ENCODE measurements at places on chromosomes 4 and X.
A peak's percentile ranks its signal among the peaks of the same experiment; 100 is the strongest.

- DNase-seq, result no peak
Observed at GRCh38 chr4:114924311-114924710, 189.1 kb downstream of the NDST4 start.

GRCh38 chr4:7351014-7351413, 83.7 kb downstream of the PSAPL1 start:
- no peak for DNase-seq

GRCh38 chr4:176789955-176790354, 2.8 kb downstream of the VEGFC start:
- DNase-seq, result peak; percentile 57

- no peak for DNase-seq
Observed at GRCh38 chr4:138734746-138735145, 280.8 kb upstream of the NOCT start.

DNA sequence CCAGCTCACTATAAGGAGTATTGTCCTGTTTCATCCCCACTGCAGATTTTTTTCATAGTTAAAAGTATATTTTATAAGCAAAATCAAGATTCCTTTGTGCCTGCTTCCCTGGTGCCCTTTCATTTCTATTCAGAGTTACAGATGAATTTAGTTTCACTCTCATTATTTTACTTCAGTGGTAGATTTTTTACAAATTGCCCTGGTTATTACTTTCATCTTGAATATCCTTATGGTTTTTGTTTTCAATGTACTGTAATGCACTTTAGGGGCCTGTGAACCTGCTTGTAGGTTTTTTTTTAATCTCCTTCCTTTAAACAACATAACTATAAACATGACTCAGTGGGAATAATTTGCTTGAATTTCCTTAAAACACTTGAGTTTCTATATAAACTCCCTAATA, 126.8 kb downstream of the GPR143 start:
- no peak for DNase-seq

DNA sequence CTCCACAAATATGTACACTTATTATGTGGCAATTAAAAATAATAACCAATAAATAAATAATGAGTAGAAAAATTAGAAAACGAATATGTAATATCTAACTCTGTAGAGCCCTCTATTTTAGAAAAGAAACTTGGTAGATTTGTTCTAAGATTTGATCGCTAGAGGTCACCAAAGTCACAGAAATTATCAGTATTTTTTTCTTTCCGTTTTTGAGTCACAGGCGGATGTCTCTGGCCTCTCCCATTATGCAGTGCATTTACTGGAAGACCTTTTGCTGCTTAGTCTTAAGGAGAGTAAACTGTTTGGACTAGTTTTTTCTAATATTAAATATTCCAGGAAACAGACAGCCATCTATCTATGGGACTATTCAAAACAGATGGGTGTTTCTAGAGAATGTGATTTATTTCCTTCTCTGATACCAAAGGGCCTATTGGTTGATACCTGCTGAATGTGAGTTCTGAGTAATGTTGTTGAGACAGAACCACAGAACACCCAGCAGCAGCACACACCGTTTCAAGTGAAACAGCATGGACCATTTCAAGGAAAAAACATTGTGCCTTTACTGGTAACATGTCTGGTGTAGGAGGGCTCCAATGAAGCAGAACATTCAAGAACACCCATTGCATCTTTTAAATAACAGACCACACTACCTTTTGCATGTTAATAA, 34.0 kb upstream of the GYPA start:
- peak; percentile 36 for DNase-seq

- DNase-seq, result no peak
Observed at GRCh38 chrX:20437683-20438082, 171.0 kb upstream of the RPS6KA3 start.

DNA sequence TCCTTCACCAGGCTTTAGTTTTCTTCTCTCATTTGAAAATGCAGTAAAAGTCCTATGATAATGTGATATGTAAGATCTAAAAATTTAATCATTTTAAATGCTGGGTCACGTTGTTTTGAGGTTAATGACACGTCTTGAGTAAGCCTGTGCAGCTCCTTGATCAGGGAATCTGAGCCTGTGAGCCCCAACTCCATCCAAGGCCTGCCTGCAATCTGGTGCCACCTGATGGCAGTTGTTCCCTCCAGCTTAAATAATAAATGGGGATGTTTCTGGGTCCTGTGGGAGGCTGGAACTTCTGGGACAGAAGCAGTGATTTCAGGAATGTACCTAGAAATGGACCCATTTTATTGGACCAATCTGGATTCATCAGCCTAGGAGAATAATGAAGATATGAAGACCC, 455.4 kb upstream of the ADGRL3 start:
- DNase-seq, result no peak

DNA sequence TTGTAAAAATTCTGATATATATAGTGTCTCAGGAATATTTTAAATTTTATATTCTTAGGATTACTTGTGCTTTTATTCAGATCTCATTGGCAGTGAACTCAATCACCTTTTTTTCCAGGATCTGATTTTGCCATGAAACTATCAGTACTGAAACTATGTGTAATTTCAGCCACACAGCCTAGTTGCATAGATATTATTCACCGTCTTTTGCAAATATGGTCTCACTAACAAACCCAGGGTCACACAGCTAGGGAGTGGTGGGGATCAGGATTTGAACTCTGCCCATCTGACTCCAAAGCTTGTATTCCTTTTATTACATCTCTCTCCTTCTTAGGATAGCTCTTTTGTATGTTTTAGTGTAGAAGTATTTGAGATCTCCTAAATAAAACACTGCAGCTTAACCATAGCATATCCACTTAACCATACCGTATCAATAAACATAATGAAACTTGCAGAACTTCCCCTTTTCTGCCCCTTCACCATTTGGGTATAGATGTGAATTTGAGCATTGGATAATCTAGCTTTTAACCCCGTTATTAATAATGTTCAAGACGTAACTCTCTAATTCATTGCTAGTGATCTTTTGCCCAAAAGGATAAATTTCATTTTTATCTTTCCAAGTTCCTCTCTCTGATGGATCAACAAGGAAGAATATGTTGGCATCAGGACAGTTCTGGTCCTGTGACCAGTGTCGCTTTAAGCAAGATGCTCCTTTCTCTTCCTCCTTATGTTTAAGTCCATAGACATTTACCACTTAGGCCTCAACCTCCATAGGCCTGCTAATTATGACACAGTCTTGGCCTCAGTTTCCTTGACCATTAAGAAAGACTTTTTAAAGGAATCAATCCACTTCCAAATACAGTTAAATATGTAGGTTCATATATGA, 74.6 kb downstream of the RAPGEF2 start:
- DNase-seq, result no peak

DNA sequence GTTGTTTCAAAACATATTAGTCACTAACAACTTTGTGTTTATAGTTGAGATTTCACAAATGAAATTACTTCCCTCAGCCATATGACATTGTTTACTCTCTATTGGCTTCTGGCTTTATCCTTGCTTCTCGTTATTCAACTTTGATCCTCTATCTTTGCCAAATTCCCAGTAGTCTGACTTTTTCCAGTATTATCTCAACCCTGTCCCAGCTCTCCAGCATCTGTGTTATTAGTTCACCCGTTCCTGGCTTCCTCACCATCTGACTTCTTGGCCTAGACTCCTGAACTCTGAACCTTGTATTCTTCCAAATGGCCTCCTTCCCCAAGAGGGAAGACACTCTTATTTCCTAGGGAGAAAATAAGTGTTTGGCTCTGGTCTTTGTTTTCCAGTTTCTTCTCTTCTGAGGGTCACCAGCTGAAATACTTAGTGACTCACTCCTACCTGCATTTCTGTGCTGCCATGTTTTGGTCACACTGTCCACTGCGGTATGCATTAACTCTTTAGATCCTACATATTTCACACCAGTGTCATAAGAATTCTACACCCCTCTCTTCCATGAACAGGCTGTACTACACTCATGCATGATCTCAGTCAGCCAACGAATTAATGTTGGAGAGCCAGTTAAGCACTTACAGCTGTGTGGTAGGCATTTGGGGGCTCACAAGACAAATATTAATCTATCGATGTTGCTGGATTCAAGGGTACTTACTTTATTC, 17.0 kb upstream of the ARHGAP24 start:
- DNase-seq, result no peak

- no peak for DNase-seq
Observed at GRCh38 chr4:146508229-146508939, 13.4 kb downstream of the SLC10A7 start.

GRCh38 chr4:86837691-86838503, 11.3 kb downstream of the SLC10A6 start:
- no peak for DNase-seq

DNA sequence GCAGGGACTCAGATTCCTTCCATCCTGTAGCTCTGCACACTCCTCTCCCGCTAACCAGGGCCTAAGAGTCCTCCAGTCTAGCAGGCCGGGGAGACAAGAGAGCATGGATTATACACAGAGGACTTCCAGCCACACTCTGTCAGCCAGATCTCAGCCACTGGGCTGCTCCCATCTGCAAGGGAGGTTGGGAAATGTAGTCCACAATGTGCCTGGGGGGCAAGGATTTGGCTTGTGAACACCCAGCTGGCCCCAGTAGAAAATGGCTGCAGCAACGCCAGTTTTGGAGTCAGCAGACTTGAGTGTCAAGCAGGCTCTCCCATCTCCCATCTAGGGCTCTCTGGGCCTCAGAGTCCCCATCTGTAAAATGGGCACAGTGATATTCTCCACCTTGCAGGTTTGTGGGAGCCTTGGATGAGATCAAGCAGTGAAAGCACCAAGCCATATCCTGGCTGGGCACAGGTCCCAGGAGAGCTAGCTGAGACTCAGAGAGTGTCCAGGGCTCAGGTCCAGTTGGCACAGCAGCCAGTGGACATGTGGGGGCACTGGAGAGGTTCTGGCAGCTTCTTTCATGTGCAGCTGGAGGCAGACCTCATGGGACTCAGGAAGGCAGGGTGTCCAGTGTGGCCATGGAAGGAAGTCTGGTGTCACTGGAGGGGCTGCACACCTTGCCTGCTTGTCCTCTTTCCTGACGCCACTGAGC, 14.6 kb downstream of the PSAPL1 start:
- no peak for DNase-seq

DNA sequence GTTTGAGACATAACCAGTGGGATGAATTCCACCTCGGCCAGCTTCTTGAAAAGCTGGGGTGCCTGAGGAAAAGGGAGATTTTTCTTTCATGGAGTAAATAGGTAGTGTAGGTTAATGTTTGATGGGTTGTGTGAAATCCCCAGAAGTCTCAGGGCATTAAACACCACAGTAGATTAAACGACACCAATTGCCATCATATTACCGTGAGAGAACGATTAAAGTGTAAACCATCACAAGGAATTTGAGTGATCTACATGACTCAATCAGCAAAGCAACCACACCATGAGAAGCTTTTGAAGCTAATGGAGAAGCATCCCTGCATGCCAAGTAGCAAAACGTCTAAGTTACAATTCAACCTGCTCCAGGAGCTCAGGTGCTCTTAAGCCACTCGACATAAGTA, 322.5 kb upstream of the GATB start:
- no peak for DNase-seq

DNA sequence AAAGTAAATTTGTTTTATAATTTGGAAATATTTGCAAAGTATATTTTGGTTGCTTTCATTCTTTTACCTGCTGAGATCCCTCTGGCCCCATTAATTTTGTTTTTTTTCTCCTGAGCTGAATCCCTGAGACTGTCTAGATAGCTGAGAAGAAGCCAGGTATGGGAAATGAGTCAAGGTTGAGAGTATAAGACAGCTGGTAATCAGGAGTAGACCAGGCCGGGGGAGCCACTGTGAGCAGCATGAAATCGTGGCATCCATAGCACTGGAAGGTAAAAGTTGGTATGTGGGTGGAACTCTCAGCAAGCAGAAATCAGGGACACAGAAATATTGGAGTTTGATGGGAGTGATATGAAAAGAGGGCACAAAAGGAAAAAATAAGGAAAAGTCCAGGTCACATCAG, 164.5 kb downstream of the FHIP1A start:
- no peak for DNase-seq

- DNase-seq, result no peak
Observed at GRCh38 chr4:52946855-52947254, 84.7 kb downstream of the RASL11B start.

- DNase-seq, result no peak
Observed at GRCh38 chr4:1414831-1415680, 8.8 kb upstream of the NKX1-1 start.

DNA sequence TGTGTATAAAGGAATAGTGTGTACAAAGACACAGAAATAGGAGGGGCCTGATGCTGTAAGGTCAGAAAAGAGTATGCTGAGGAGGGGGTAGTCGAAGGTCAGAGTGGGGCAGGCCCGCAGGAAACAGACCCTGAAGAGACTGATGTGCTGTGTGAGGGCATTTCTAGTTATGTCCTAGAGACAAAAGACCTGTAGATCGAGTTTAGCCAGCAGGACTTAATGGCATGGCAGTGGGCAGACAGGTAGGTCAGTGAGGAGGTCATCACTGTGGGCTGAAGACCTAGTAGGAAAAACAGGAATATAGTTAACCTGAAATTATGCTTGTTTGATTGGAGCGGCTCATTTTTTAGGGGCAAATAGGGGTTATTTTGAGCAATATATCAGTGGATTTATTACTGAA, 57.1 kb downstream of the KIAA0232 start:
- no peak for DNase-seq

GRCh38 chr4:160283081-160283480, 1180.2 kb downstream of the RAPGEF2 start:
- no peak for DNase-seq

DNA sequence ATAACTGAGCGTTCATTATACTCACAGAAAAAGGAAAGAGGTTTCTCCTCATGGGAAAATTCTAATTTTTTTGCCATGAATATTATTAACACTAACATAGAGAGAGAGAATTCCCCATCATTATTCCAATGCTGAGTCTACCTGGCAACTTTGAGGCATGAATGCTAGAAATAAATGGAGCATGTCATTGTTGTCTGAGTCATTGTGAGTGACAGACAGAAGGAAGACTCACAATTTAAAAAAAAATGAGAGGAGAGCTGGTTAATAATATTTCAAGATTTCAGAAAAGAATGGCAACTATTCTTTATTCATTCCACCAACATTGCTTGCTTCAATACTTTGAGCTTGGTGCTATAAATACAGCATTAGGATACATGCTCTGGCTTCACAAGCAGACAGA, 170.4 kb upstream of the HS3ST1 start:
- no peak for DNase-seq

DNA sequence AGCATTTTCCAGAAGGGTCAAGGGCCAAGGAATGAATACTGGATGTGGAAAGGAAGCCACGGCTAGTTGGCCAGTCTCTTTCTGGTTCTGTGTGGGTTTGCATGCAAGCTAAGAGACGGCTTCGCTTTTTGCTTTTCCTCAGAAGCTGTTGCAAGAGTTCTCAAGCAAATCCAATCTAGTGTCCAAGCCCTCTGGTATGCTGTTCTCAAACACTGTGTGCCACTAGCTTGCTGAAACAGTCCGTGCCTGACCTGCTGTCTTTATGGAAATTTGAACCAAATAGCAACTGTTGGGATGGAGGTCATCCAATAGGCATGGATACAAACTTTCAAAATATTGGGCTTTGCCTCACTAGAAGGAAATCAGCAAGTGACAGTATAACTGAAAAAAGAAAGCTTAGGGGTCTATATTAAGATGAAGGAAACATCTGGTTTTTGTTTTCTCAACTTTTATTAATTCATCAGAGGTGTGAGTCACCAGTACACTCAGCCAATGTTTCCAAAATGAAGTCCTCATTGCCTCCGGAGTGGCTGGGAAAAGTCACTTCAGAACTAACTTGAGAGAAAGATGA, 70.5 kb downstream of the SLC9A6 start:
- DNase-seq, result no peak

- DNase-seq, result no peak
Observed at GRCh38 chr4:90542216-90542615, 415.0 kb downstream of the CCSER1 start.

- no peak for DNase-seq
Observed at GRCh38 chrX:21798677-21799219, 40.7 kb upstream of the MBTPS2 start.
